ENCODE measurements at places on chromosomes 7 and 10. TPM values are rescaled to one million over a fixed set of nuclear protein-coding genes. Genes with fewer than 3 reads are reported as not detected.

TAS2R4 gene
- total RNA-seq: 0.32 TPM

TMEM229A gene
- total RNA-seq: not detected

CPA4 gene
- 0.32 TPM for total RNA-seq

NUP205 gene
- 56.5 TPM for total RNA-seq

PNLIPRP3 gene
- not detected for total RNA-seq

PON1 gene
- total RNA-seq: not detected

NKX1-2 gene
- total RNA-seq: not detected

HOXA3 gene
- total RNA-seq: 1.4 TPM

PNLIP gene
- total RNA-seq: not detected

ACSM6 gene
- total RNA-seq: not detected

PDSS1 gene
- 8.1 TPM for total RNA-seq

ETV1 gene
- total RNA-seq: 7.8 TPM

SLC39A12 gene
- not detected for total RNA-seq

TPK1 gene
- 5.5 TPM for total RNA-seq

OR2A12 gene
- total RNA-seq: not detected

FFAR4 gene
- not detected for total RNA-seq

HMX2 gene
- not detected for total RNA-seq

CD36 gene
- 0.15 TPM for total RNA-seq

AVPI1 gene
- 1.5 TPM for total RNA-seq

CTTNBP2 gene
- 0.32 TPM for total RNA-seq

PCDH15 gene
- total RNA-seq: 0.30 TPM

CNPY1 gene
- not detected for total RNA-seq

FAM25G gene
- total RNA-seq: not detected

RBP3 gene
- not detected for total RNA-seq

GTF2IRD1 gene
- total RNA-seq: 4.5 TPM

CALHM2 gene
- 9.9 TPM for total RNA-seq

C10orf53 gene
- total RNA-seq: not detected

HACD1 gene
- 31.3 TPM for total RNA-seq

CASP7 gene
- total RNA-seq: 43.9 TPM

NUTM2D gene
- total RNA-seq: 0.65 TPM

PRR15 gene
- 0.15 TPM for total RNA-seq

MMD2 gene
- not detected for total RNA-seq

IRF5 gene
- total RNA-seq: 1.7 TPM

PRLHR gene
- total RNA-seq: not detected

ANKRD30A gene
- not detected for total RNA-seq

TPST1 gene
- 37.7 TPM for total RNA-seq

ZNF777 gene
- 2.9 TPM for total RNA-seq

PLXNA4 gene
- total RNA-seq: 0.15 TPM

SFR1 gene
- total RNA-seq: 16.4 TPM

SPDYE1 gene
- not detected for total RNA-seq

ENO4 gene
- not detected for total RNA-seq
